ENCODE measurements at places on chromosomes 3 and 15.

DNA sequence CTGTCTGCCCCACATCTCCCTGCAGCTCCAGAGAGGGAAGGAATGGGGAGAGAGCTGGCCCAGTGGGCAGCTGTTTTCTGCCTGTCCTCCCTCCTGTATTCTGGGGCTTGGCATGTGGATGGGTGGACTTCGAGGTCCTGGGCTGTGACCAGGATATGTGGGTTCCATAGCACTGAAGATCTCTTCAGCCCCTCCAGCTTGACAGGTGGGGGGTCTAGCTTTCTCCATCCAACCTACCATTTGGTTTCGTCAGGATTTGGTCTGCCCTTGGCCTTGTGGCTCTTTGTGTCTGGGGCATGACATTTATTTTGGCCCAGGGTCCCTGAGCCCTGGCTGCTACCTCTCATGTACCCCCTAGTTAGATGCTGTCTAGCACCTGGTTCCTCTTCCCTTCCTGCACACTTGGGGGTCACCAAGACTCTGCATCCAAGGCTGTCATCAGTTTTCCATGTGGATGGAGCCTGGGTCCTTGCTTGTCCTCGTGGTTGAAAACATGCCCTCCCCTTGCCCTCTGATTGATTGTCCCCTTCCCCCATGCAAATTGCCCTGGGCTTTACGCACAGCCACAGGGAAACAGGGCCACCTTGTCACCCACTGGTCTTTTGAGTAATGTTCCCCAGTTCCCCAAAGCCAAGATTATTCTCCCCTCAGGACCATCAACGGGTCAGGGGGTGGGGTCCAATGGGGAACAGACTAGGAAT is 3.2 kb downstream of the EPHB3 start:
- no peak for DNase-seq

DNA sequence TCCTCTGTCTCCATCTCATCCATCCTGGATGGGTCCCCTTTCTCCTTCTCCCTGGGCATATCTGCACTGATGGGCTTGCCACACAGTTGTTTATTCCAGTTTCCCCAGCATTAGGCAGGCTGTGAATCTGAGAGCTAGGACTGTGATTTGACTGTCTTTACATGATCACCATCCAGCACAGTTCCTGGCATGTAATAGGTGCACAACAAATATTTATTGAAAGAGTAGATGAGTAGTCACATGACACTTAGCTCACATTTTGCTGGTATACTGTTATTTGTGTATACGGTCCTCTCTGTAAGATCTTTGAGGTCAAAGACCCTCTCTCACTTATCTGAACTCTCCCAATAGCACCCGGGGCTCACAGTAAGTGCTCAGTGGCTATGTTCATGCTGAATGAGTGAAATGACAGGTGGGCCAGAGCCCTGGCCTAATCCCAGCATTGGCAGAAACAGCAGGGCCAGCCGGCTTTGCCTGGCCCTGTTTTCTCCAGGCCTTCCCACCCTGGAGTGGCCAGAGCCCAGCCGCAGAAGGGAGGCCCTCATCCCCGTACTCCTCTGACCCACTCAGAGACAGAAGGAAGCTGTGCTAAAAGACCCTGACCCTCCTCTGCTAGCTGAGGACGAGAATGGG is 16.2 kb upstream of the BAHD1 start:
- no peak for DNase-seq

- no peak for DNase-seq
Measured at GRCh38 chr3:55947406-55947805, 460.3 kb upstream of the WNT5A start.

- DNase-seq = peak; percentile 92
Measured at GRCh38 chr3:18556503-18557135, 131.5 kb upstream of the SATB1 start.
